ENCODE measurements at places on chromosomes 3 and 15.

GRCh38 chr3:115685097-115685496 lies 61.8 kb downstream of the GAP43 start:
- DNase-seq: no peak

DNA sequence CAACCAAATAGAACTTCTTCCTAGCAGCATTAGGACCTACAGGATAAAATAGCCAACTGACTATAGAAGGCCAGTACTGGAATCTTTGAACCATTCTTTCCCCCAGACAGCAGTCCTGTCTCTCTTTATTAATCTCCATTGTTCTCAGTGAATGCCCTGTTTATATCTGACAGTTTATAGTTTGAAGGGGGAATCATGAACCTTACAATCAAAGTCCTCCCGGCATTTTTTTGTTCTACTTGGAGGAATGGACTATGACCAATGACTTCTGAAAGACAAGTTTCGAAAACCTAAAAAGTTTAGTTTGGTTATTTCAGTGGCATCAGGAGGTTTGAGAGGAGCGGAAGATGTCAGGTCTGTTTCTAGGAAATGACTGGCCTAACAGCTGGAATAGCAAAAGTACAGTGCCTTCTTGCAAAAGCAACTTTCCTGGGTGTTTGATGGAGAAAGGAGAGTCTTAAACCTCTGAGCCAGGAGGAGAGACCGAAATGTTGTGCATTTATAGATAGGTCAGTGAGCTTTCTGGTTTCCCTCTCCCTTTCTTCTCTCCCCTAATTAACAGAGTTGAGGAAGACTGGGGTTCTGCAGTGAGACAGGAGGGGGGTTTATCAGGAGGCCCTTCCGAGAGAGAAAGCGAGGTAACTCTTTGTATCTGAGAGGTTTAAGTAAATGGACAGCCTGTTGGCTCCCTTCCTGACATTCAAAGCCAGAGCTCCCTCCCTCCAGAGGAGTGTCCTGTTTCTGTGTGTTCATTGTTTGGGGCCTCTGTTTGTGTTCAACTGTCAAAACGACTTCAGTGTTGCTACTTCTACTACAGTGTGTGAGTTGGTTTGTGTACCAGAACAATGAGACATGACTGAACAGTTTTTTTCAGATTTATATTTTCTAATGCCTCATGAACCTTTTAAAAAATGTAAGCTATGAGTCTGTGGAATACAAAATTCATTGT lies 383.0 kb upstream of the RARB start:
- DNase-seq: no peak

GRCh38 chr3:117281371-117281770 lies 571.8 kb downstream of the TUSC7 start:
- DNase-seq: no peak

- no peak for DNase-seq
Measured at GRCh38 chr15:76795217-76795616, 109.9 kb downstream of the SCAPER start.

DNA sequence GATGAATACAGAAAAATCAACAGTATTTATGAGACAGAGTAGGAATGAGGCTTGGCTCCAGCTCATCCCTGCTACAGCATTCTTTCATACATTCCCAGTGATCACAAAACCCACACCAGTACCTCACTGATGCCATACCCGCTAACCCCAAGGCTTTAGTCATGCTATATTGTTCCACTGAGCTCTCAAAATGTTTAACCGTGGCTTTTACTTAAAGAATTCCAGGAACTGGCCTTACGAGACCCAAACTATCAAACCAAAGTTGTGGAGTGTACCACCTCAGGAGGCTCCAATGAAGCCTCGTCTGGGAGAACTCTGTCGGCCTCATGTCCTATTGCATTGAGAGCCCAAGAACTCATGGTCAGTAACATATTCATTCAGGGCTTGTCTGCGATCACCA lies 278.9 kb downstream of the ULK4 start:
- peak; percentile 6 for DNase-seq

All from large intestine (tissue), 12 donors.